ENCODE measurements at places on chromosomes 5 and 9.

- DNase-seq = no peak
Measured at GRCh38 chr5:67104859-67105258, 91.7 kb downstream of the CD180 start.

- DNase-seq = no peak
Measured at GRCh38 chr5:89080467-89081116, 197.6 kb upstream of the MEF2C start.

GRCh38 chr5:127421471-127421870 is 96.0 kb upstream of the PRRC1 start:
- DNase-seq = no peak

- DNase-seq = no peak
Measured at GRCh38 chr9:85645909-85646627, 95.7 kb downstream of the AGTPBP1 start.

GRCh38 chr9:74496406-74496805 is 729 bp upstream of the RORB start:
- no peak for DNase-seq

DNA sequence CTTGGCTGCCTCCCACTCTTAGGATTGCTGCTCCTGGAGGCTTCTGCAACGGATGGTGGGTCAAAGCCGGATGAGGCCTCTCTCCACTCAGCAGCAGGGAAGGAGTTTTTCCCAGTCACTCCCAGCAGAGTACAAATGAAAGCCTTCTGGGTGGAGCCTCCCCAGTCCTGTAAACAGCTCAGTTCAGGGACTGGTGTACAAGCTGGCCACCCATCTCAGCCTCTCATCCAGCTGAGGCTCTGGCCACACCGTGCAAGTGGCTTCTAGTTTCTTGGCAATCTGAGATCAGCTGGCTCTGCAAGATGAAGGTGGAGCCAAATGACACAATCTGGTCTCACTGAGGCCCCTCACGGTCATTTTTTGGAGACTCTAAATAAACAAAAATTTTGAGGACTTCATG is 10.0 kb downstream of the GPX3 start:
- no peak for DNase-seq

DNA sequence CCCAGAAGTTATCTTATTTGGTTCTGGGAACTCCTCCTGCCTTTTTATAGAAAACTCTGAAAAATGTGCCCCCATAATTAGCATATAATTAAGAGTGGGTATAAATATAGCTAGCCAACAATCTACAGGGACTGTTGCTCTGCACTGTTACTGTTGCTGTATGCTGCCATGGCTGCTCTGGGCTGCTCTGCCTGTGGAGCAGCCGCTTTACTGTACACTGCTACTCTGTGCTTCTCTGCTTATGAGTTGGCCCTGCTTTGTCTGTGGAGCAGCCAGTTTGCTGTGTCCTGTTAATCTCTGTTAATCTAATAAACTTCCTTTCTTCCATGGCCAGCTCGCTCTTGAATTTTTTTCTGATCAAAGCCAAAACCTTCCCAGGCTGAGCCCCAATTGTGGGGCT is 2244.0 kb upstream of the ACO1 start:
- DNase-seq = no peak

DNA sequence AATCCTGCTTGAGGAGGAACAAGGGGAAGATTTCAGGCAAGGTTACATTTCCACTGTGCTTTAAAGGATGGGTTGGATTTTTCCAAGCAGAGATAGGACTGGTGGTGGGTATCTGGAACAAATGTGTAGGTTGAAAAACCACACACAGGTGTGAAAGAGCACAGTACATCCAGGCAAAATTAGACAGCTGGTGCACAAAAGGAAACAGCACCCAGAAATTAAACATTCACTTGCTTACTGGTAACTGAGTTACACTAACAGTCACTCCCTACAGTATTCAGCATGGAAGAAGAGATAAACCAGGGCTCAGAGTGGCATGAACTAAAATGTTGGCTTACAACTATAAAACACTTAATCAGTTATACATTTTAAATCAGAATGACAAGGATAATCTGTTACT is 81.5 kb upstream of the RASEF start:
- no peak for DNase-seq

GRCh38 chr9:136174779-136175615 is 29.9 kb downstream of the LHX3 start:
- DNase-seq = no peak

DNA sequence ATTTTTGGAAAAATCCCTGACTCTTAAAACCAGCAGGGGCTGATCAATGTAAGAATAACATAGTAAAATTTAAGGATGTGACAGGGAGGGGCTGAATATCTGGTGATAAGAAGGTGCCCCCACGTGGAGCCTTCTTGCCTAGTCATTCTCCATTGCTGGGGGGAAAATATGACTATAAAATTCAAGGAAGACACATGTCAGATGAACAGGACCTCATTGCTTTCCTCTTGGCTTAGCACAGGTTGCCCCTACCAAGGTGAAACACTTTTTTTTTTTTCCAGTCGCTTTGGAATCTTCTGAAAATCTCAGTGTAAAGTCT is 310.9 kb downstream of the EFNA5 start:
- DNase-seq = no peak

DNA sequence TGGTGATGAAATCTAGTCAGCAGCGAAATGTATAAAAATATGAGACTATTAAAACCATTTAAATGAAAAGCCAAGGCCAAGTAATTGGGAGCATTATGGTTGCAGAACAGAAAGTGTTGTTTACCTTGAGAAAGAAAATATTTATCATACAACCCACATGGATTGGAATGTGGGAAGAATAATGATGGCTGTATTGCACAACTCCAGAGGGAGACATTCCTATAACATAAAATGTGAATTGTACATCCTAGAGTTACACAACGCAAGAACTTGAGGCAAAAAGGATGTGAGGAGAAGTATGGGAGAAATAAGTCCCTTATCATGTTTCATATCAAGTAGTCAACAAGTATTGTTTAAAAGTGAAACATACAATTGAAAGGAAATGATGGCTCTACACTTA is 1014.0 kb upstream of the SEMA6A start:
- DNase-seq = no peak

Measured in foreskin melanocyte (primary cell).